ENCODE measurements at places on chromosomes 2 and 18.

DNA sequence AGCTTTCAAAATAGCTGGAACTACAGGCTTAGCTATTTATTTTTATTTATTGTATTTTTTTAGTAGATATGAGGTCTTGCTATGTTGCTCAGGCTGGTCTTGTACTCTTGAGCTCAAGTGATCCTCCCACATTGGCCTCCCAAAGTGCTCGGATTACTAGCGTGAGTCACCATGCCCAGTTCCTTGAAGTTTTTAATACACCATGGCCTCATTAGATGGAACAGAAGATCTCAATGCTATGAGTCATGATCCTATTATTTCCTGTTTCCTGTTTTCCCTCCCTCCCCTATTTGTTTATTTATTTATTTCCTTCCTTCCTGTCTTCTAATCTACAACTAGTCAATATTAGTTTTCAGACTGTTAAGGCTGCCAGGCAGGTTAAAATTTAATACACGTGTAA, 309.0 kb downstream of the CMPK2 start:
- DNase-seq, result no peak

GRCh38 chr18:75757951-75758350, 330.4 kb upstream of the SMIM21 start:
- no peak for DNase-seq

DNA sequence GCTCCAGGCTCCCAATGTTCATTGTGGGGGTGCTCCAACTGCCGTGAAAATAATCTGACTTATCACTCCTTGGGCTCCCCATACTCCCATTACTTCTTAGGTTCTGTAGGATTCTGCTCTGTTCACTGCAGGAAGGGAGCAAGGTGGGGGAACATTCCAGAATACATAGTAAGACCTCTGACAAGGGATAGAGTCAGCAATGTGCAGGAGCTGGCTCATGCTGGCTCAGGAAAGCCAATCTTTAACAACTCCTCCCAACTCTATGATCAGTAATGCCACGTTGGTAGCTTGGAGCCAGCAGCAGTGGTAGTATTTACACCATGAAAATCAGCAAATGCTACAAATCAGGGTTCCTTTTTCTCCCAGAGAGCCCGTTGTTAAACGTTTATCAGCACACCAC, 44.4 kb downstream of the FECH start:
- no peak for DNase-seq

GRCh38 chr2:240831594-240832204, 11.7 kb upstream of the KIF1A start:
- no peak for DNase-seq

DNA sequence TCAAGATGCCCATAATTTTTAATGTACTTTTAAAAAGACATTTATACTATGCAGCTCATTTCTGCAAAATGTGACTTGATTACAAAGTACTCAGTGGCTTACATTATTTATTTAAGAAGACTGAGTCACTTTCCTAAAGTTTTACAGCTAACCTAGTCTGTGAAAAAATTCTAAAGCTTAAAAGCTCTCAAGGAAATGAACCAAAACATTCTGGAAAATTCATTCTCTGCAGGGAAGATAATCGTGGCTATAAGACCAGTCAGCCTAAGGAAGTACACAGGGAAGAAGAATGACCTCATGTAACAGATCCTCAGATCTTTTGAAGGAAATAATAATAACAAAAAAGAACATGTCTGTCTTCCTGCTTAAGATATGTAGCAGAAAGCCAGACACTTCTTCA, 232.1 kb upstream of the STK17B start:
- no peak for DNase-seq

DNA sequence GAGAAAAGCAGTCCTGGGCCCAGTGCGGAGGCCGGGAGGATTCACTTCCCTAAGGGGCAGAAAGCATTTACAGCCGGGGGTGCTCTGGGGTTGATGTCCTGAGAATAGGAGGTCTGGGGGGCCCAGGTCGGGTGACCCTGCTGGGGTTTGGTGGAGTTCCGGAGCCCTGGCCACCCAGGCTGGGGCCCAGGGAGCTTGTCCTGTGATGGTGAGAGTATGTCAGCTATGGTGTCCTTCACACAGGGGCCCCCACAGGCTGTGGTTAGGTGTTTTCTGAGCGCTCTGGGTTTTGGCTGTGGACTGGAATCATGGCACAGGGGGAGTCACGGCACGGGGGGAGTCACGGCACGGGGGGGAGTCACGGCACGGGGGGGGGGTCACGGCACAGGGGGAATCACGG, 54.5 kb upstream of the TMEM18 start:
- DNase-seq, result no peak

GRCh38 chr2:241649404-241649803, 11.9 kb downstream of the ATG4B start:
- DNase-seq, result no peak

DNA sequence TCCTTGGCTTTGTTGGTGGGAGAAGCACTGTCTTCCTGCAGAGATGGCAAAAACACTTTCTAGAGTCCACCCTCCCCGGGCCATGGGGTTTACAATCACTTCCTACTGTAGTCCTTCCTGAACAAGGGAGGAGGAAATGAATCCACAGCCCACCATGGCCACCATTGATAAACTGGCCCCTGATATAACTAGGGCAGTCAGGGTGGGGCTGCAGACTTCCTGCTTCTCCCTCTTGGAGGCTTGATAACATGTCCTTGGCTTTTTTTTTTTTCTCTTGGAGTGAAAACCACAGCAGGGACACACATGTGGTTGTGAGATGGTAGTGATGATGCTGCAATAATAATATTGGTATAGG, 437.8 kb downstream of the ZNF521 start:
- DNase-seq, result no peak

GRCh38 chr18:43501099-43501498, 223.8 kb upstream of the SYT4 start:
- DNase-seq, result no peak

GRCh38 chr2:237859533-237860272, at the start of gene RAMP1:
TSS of gene RAMP1 (plus strand) at chr2:237859623. CDS start at chr2:237859676, 53 bp downstream.
- DNase-seq, result no peak

DNA sequence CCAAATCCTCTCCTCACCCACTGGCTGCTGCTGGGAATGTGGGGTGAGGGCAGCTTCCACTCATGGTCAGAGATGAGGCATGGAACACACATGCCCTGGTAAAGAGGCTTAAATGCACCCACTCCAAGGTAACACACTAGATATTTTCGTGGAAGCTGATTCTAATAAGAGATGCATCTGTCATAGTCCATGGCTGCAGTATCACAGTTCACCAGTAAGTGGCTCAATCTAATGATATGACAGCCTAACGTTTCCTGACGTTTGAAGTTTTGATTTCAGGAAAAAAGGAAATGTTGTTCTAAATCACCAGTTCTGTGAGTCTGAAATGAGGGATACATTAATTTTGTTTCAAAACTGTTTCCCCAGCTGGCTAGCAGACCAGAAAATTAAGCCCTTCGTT, 38.2 kb downstream of the LCT start:
- no peak for DNase-seq

- no peak for DNase-seq
These were observed 584.8 kb downstream of the TSN start for GRCh38 chr2:122340246-122340645.

DNA sequence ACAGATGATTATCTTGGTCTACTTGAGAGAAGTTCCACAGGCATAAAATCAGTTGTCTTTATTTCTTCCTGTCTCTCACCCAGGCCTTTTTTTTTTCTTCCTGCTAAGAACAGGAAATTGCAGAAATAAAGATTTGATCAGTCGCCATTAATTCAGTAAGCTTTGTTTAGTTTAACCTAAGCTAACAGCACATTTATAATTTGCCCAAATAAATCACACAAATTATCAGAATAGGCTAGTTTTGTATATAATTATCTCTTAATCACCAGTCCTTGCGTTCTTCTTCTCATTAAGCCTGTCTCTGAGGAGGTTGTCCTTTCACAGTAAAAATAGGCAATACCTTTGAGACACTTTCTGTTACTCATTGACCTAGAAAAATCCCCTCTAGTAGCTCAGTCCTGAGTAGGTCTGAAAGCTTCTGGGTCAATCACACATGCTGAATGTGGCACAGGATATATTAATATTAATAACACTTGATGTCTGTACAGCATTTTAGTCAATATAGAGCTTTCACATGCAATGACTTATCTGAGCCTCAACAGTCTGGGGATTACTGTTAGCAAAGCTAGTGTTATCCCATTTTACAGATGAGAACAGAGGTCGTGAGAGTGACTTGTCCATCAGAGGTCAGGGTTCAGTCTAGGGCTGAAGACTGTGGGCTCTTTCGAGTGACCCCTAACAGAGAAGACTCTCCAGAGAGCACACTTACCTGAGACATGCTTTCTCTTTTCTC, 11.2 kb upstream of the STK17B start:
- no peak for DNase-seq

GRCh38 chr2:18552351-18553077, 7.9 kb downstream of the RDH14 start:
- no peak for DNase-seq

DNA sequence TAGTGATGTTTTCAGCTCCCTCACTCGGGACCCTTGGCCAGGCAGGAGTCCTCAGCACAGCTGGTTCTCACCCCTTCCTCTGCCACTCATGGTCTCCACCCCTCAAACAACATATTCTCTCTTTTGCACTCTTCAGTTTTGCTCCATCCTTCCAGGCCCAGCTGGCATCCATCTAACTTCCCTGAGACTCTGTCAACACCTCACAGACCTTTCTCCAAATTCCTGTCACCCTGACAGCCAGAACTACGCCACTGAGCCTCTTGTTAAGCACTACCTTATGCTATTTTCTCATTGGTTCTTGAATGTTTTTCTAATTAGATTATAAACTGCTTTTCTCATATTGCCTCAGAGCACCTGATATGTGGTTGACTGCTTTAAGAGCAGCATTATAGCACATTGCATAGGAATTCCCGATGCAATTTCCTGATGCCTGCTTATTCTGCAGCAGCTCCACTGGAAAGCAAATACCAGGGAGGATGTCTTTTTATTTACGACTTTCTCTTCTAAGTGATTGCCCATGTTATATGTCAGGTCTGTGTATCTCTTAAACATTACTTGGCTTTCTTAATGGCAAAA, 12.4 kb upstream of the INO80C start:
- no peak for DNase-seq

GRCh38 chr2:231191896-231192872, 6.2 kb upstream of the ARMC9 start:
- no peak for DNase-seq

- no peak for DNase-seq
These were observed 23.7 kb upstream of the ACKR3 start for GRCh38 chr2:236545814-236546480.

DNA sequence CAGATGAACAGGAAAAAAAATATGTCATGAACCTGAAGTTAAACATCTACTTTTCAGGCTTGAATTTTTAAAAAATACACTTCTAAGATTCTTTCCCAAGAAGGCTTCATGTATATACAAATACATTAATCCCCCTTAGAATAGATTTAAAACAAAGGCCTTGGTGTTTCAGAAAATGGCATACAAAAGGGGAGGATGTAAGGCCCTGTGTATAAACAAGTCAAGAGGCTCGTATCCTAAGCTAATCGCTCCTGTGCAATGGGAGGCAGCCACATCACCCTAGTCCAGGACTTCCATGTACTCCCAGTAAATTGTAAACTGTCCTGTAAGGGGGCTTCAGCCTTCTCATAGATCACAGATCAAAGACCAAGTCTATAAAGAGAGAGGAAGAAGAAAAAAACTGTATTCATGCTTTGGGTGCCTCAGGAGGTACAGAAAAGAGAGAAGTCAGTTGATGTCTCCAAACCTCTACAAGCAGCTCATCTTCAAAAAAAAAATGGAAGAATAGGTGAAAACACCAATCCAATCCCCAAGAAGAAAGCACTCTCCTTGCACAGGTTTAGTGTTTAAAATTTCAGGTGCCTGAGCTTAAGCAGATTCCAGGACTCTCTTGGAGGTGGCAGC, 53.9 kb downstream of the ANKRD44 start:
- DNase-seq, result no peak

Data from T-helper 22 cell (primary cell).